ENCODE measurements at places on chromosomes 1 and 21. TPM values are rescaled to one million over a fixed set of nuclear protein-coding genes. Genes with fewer than 3 reads are reported as not detected.

- H3K27me3 ChIP-seq, result no peaks in the 10 kb centered on the region
- H3K27ac ChIP-seq, result no peak overlapping the region
- no peak for DNase-seq
- no peaks in the 10 kb centered on the region for H3K36me3 ChIP-seq
- no peak overlapping the region for H3K4me3 ChIP-seq
These were observed 45.3 kb downstream of the TTC39A start for GRCh38 chr1:51285055-51285454.

DNA sequence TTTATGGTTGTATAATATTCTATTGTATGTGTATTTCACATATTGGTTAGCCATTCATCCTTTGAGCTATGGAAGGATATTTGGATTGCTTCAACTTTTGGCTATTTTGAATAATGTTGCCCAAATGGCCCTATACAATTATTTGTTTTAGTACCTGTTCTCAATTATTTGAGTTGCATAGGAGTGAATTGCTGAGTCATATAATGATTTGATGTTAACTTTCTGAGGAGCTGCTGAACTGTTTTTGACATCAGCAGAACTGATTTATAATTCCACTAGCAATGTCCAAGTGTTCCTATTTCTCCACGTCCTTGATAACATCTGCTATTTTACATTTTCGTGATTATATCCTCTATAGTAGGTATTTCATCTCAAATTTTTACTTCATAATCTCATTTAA is 839.9 kb downstream of the KCNT2 start:
- no peak for DNase-seq
- H3K27ac ChIP-seq, result no peak overlapping the region
- H3K27me3 ChIP-seq, result no peaks in the 10 kb centered on the region
- H3K4me3 ChIP-seq, result no peak overlapping the region
- H3K4me1 ChIP-seq, result no peaks in the 10 kb centered on the region

DNA sequence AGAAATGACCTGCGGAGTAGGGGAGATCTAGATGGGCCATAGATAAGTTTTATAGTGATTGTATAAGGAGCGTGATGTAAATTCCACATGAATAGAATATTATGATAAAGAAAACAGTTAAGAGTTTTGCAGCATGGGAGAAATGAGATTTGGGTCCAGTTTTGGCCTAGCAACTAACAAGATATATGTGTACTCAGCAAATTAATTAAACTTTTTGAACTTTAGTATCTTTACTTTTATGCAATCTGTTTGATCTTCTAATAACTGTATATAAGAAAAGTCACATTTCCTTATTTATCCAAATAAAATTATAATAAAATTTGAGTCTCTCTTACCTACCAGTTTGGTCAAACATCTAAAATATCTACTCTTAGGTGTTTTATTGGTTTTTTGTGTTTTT is 1011.8 kb upstream of the NCAM2 start:
- H3K36me3 ChIP-seq, result no peaks in the 10 kb centered on the region
- H3K4me3 ChIP-seq, result no peak overlapping the region
- H3K4me1 ChIP-seq, result no peaks in the 10 kb centered on the region
- H3K27me3 ChIP-seq, result no peaks in the 10 kb centered on the region

GRCh38 chr1:70778934-70779333 is 268.7 kb downstream of the PTGER3 start:
- no peak overlapping the region for H3K4me3 ChIP-seq
- H3K4me1 ChIP-seq, result no peaks in the 10 kb centered on the region
- H3K36me3 ChIP-seq, result no peaks in the 10 kb centered on the region
- no peak for DNase-seq

- H3K27ac ChIP-seq, result no peak overlapping the region
- peaks cover 21% of the 10 kb centered on the region for H3K4me1 ChIP-seq
- H3K27me3 ChIP-seq, result no peaks in the 10 kb centered on the region
- no peak for DNase-seq
These were observed 1.9 kb downstream of the CCT3 start for GRCh38 chr1:156336242-156336641.

- no peak overlapping the region for H3K27ac ChIP-seq
- no peaks in the 10 kb centered on the region for H3K4me1 ChIP-seq
- DNase-seq, result no peak
- no peaks in the 10 kb centered on the region for H3K27me3 ChIP-seq
These were observed 61.7 kb upstream of the PUM1 start for GRCh38 chr1:31127266-31127665.

DNA sequence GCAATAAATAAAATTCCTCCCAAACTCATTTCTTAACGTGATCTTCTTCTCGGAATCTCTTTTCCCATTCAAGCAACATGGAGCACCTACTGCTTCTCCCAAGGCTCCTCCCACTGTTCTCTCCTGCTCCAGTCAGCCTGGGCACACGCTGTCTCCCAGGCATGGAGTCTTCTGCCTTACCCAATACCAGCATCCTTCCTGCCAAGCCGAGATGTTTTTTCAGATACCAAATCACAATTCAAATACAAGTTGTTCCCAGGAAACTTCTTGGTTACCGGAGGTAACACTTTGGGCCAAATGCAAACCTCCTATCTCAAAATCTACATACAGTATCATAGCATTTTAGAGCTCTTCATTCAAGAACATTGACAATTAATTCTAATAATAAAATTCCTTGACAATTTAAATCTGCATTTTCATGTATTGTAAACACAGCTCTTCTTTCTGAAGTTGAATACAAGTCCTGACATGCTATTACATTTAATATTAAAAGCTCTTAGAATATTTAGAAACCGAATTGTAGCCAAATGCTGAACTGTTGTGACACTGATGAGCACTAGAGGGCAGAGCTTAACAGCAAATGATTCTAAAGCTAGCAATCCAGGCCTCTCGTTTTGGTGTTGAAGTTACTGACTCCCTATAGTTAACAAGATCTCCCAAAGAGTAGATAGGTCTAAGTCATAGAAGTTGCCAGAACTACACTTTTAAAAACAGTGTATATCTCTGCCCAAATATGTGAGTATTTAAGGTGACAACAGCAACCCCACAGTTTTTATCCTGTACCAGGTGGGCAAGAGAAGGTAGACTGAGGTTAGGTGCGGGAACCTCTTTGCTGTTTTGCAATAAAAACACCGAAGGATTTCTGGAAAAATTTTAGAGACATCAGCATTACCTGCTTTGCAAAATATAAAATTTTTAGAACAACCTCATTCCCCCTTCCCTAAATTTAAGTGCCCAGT is 52.3 kb downstream of the BCAR3 start:
- H3K4me3 ChIP-seq, result no peak overlapping the region

DNA sequence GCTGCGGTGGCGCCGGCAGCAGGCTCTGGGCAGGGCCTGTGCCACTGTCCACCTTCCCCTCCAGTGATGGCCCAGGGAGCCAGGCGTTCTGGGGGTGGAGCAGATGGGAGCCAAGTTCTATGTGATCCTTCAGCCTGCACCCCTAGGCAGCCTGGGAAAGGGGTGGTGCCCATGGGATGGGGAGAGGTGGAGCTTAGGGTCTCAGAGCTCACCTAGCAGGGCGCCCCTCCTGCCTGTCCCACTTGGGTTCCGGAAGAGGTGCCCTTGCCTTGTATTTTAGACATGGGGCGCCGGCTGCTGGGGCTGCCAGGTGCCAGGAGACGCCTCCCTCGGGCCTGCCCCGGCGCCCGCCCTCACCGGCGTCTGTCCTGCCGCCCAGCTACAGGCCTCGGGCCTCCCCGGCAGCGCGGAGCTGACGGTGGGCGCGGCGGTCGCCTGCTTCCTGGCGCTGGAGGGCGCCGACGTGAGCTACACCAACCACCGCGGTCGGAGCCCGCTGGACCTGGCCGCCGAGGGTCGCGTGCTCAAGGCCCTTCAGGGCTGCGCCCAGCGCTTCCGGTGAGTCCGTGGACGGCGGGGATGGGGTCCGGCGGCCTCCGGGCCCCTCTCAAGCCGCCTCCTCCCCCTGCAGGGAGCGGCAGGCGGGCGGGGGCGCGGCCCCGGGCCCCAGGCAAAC is 3.1 kb upstream of the MMP23B start:
- peak overlapping the region; percentile 24 for H3K4me3 ChIP-seq
- H3K27me3 ChIP-seq, result peaks cover 4% of the 10 kb centered on the region
- H3K4me1 ChIP-seq, result peaks cover 26% of the 10 kb centered on the region
- no peak overlapping the region for H3K27ac ChIP-seq

- no peak overlapping the region for H3K27ac ChIP-seq
- H3K27me3 ChIP-seq, result no peaks in the 10 kb centered on the region
- DNase-seq, result no peak
- H3K4me3 ChIP-seq, result no peak overlapping the region
- no peaks in the 10 kb centered on the region for H3K36me3 ChIP-seq
- H3K4me1 ChIP-seq, result peaks cover 6% of the 10 kb centered on the region
These were observed 9.0 kb downstream of the FMO5 start for GRCh38 chr1:147216124-147216523.

- no peak for DNase-seq
- no peaks in the 10 kb centered on the region for H3K27me3 ChIP-seq
These were observed 101.4 kb downstream of the PBX1 start for GRCh38 chr1:164660412-164660772.

DNA sequence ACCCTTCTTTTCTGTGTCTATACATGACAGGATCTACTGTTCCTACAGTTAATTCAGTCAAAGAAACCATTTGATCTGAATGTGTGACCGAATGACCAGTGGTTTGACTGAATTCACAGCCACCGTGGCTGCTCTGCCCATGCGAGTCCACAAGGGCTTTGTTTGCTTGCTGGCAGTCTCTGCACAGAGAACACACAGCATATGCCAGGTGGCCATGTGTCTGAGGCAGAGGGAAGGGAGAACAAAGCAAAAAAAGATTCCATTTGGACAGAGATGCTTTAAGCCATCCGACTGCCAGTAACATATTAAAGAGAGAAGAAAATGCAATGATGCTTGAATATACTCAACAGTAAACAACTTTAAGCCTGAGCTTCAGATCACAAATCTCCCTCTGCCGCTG is 737.8 kb upstream of the CXADR start:
- H3K36me3 ChIP-seq, result no peaks in the 10 kb centered on the region
- H3K27me3 ChIP-seq, result no peaks in the 10 kb centered on the region
- no peak overlapping the region for H3K4me3 ChIP-seq
- DNase-seq, result no peak

GRCh38 chr1:17572264-17572985 is 32.9 kb downstream of the ARHGEF10L start:
- no peaks in the 10 kb centered on the region for H3K36me3 ChIP-seq
- peak overlapping the region; percentile 98 for H3K27ac ChIP-seq
- no peak overlapping the region for H3K4me3 ChIP-seq
- DNase-seq, result no peak

DNA sequence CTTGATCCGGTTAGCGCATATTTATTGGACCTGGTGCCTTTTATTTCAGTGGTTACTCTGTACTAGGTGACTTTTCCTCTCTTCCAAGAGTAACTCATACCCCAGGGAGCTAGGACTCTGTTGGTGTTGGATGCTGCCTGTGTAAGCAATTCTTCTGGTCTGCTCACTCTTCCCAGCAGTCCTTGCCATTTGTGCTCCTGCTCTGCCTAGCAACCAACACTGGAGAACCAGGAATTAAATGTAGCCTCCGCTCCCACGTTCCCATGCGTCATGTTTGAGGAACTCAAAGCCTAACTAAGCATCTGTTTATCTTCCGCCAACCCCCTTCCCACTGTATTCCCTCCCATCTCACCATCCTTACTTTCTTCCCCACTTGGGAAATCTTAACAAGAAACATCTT is 65.7 kb upstream of the RAVER2 start:
- H3K4me1 ChIP-seq, result no peaks in the 10 kb centered on the region
- no peaks in the 10 kb centered on the region for H3K27me3 ChIP-seq
- no peak overlapping the region for H3K4me3 ChIP-seq
- no peak for DNase-seq
- no peaks in the 10 kb centered on the region for H3K36me3 ChIP-seq

- no peak overlapping the region for H3K4me3 ChIP-seq
- peaks cover 4% of the 10 kb centered on the region for H3K4me1 ChIP-seq
- no peaks in the 10 kb centered on the region for H3K36me3 ChIP-seq
- H3K27me3 ChIP-seq, result no peaks in the 10 kb centered on the region
These were observed 266.4 kb upstream of the TMEM51 start for GRCh38 chr1:14887044-14887566.

GRCh38 chr1:20349561-20349960 is 58.9 kb downstream of the VWA5B1 start:
- no peak for DNase-seq
- no peak overlapping the region for H3K27ac ChIP-seq
- no peaks in the 10 kb centered on the region for H3K4me1 ChIP-seq
- H3K4me3 ChIP-seq, result no peak overlapping the region
- no peaks in the 10 kb centered on the region for H3K36me3 ChIP-seq
- H3K27me3 ChIP-seq, result no peaks in the 10 kb centered on the region

DNA sequence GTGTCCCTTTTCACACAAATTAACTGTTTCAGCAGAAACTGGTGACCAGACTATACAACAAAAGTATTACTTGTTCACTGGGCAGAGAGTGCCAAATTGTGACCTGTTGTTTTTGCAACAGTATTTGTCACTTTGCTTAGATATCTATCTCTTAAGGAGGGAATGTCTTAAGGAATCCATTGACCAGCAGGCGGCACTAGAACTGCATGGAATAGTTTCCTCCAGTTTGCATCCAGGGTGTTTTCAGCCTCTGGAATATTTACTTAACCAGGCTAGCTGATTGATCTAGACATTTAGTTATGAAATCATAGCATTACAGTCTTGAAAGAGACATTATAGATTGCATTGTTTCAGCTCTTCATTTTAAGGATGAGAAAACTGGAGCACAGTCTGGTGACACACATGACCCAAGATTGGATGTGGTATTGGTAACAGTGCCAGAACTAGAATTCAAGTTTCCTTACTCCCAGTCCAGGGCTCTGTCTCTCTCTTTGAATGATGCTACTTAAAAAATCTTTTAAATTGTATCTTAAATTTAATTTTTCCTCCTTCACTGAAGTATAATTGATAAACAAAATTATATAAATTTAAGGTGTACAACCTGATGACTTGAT is 16.9 kb downstream of the RPTN start:
- H3K36me3 ChIP-seq, result no peaks in the 10 kb centered on the region
- no peaks in the 10 kb centered on the region for H3K4me1 ChIP-seq
- DNase-seq, result no peak
- H3K27me3 ChIP-seq, result no peaks in the 10 kb centered on the region
- H3K4me3 ChIP-seq, result no peak overlapping the region

DRAM2 gene
- 33.9 TPM for total RNA-seq

GPR3 gene
- 0.74 TPM for total RNA-seq

PTAFR gene
- 1.2 TPM for total RNA-seq

EXTL1 gene
- 0.74 TPM for total RNA-seq

LIN28A gene
- not detected for total RNA-seq

SDC3 gene
- 20.1 TPM for total RNA-seq

SPRR4 gene
- not detected for total RNA-seq

RAD54L gene
- 8.1 TPM for total RNA-seq

Data from vagina (tissue), 2 donors.